ENCODE measurements at places on chromosomes 4 and X.

GRCh38 chrX:46838486-46838870 is 1.6 kb downstream of the RP2 start:
- no peak for DNase-seq

GRCh38 chr4:158411269-158411668 is 110.4 kb upstream of the RXFP1 start:
- DNase-seq, result no peak

DNA sequence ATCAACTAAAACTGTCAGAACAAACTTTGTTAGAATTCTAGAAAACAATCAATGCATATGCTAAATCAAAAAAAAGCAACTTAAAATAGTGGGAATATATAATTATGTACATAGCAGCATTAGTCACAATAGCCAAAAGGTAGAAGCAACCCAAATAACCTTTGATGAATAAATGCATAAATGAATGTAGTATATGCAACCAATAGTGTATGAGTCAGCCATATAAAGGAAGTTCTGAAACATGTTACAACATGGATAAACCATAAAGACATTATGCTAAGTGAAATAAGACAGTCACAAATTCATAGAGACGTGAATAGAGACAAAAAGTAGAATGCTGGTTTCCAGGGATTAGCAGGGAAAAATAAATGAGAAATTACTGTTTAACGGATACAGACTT is 762.8 kb upstream of the INTU start:
- DNase-seq, result no peak

- no peak for DNase-seq
These were observed 14.7 kb upstream of the ATP8A1 start for GRCh38 chr4:42671431-42672194.

GRCh38 chrX:145552643-145553042 is 265.0 kb upstream of the SLITRK2 start:
- DNase-seq, result no peak

Data from NCI-H2171 treated with DMSO at 0.1 percent for 48 hours (cell line).